ENCODE measurements at places on chromosomes 1 and 21. TPM values are rescaled to one million over a fixed set of nuclear protein-coding genes. Genes with fewer than 3 reads are reported as not detected.

FAAP20 gene
- 24.9 TPM for total RNA-seq

PPFIA4 gene
- total RNA-seq: 0.14 TPM

CDC20 gene
- 3.7 TPM for total RNA-seq

SPRR2G gene
- total RNA-seq: not detected

NEGR1 gene
- total RNA-seq: 15.3 TPM

AMIGO1 gene
- total RNA-seq: 0.43 TPM

PLEKHN1 gene
- 4.9 TPM for total RNA-seq

SELE gene
- total RNA-seq: not detected
